Caco-2 (cell line): ENCODE measurements at places on chromosomes 4 and X.

DNA sequence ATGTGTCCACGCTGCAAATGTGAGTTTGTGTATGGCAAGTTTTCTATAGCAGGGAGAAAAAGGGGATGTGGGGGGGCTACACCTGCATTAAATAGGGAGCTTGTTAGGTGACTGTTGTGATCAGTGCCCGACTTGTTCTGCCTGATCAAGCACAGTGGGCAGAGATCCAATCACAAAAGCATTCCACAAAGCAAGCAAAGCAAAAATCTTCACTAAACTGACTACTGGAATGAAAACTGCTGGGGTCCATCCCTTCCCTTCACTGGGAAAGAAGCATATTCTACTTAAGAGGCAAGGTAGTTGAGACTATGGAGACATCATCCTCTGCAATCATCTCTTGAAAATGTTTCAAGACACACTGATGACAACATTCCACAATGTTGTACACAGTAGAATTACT, 5.2 kb downstream of the IRS4 start:
- DNase-seq = no peak

DNA sequence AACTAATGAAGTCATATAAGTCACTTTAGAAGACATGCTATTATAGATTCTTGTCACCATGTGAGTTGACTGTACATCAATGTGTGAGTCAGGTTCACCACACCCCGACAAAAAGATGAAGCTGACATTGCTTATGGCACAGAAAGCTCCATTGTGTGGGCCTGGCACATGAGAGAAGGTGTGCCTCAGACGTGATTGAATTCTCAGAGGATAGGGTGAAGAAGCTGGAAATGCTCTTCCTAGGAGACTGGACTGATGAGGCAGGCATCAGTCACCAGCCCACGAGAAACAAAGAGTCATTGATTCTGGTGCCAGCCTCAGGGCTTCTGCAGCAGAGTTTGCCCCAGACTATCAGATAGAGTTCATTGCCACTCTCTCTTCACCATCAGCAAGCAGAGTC, 35.9 kb upstream of the LRAT start:
- DNase-seq = no peak

GRCh38 chrX:40685362-40685918, 38.1 kb upstream of the CXorf38 start:
- no peak for DNase-seq

DNA sequence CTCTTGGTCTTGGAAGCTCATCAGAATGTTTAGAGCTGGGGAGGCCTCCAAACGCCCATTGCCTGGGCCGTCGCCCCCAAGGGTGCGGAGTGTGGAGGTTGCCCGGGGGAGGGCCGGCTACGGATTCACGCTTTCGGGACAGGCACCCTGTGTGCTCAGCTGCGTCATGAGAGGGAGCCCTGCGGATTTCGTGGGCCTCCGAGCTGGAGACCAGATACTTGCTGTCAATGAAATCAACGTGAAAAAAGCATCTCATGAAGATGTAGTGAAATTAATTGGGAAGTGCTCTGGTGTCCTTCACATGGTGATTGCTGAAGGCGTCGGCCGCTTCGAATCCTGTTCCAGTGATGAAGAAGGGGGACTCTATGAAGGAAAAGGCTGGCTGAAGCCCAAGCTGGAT, 23.3 kb downstream of the RGS12 start:
- no peak for DNase-seq

- peak; percentile 15 for DNase-seq
Observed at GRCh38 chr4:24473309-24473721, 111.0 kb downstream of the DHX15 start.

- no peak for DNase-seq
Observed at GRCh38 chr4:175540732-175541131, 271.3 kb downstream of the GPM6A start.
